ENCODE measurements at places on chromosomes 12 and 14. TPM values are rescaled to one million over a fixed set of nuclear protein-coding genes. Genes with fewer than 3 reads are reported as not detected.

- no peak for DNase-seq
Observed at GRCh38 chr12:39782026-39782545, 162.5 kb upstream of the ABCD2 start.

- no peak for DNase-seq
Observed at GRCh38 chr12:123657211-123657610, 13.7 kb upstream of the TCTN2 start.

- no peak for DNase-seq
Observed at GRCh38 chr14:102238131-102238530, 66.8 kb downstream of the MOK start.

Gene RSRC2
- total RNA-seq: 33.1 TPM

Measured in M059J (cell line).